ENCODE measurements at places on chromosomes 5 and 9.

DNA sequence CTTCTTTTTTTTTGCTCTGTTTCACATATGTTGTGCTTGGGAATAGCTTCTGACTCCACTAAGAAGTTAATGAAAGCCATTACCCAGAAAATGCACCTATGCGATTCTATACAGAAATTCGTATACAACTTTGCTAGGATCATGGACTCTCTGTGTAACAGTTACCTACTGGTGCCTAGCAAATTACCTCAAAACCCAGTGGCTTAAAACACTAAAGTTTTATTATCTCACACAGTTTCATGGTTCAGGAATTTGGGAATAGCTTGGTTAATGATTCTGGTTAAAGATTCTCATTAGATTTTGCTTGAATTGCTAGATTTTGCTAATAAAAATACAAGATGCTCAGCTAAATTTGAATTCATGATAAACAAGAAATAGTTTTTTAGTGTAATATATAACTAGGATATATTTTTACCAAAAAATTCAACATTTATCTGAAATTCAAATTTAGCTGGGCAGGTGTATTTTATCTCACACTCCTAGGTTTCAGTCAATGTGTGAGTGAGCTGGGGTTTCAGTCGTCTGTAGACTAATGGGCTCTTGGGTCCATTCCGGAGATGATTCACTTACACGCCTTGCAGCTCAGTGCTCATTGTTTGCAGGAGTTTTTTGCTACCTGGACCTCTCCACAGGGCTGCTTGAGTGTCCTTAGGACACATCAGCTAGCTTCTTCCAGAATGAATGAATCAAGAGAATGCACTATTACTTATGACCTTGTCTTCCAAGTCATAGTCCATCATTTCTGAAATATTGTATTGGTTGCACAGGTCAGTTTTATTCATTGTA lies 75.1 kb downstream of the MROH2B start:
- DNase-seq = no peak

DNA sequence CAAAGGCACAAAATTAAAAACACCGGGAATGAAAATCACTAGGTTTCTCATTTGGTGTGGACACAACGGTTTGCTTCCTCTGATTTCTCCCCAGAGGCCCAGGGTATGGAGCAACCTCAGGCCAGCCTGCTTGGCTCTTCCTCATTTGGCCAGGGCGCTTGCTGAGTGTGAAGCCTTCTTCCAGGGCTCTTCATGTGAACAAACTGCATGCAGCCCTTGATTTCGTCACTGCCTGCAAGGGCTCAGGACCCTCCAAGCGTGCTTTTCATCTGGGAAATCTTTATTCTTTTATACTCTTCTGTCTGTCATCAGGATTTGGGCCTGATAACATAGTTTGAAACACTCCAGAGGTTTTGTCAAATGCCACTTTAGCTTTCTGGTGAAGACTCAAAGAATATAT lies 122.6 kb upstream of the KLF4 start:
- DNase-seq = no peak

- DNase-seq = no peak
Measured at GRCh38 chr5:139660923-139661814, 13.0 kb downstream of the CXXC5 start.

- no peak for DNase-seq
Measured at GRCh38 chr5:15886156-15886555, 293.4 kb downstream of the MARCHF11 start.

DNA sequence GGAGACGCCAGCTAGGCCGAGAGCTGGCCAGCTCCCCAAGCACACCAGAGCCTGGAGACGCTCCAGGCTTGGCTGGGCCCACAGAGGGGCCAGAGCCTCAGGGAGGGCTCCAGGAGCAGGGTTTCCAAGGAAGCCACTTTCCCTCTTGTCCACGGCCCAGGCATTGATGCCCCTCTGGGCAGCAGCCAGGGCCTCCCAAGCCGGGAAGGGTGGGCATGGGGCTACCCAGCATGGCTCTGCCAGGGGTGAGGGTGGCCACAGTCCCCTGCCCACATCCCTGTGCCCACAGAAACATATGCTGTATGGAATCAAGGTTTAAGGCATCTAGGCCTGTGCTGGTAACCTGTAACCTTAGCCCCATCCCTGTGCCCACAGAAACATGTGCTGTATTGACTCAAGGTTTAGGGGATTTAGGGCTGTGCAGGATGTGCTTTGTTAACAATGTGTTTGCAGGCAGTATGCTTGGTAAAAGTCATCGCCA lies 1.5 kb upstream of the DPP7 start:
- no peak for DNase-seq

GRCh38 chr9:22129133-22129532 lies 120.0 kb upstream of the CDKN2B start:
- no peak for DNase-seq

GRCh38 chr5:137613554-137614265 lies 114.6 kb upstream of the SPOCK1 start:
- DNase-seq = no peak

DNA sequence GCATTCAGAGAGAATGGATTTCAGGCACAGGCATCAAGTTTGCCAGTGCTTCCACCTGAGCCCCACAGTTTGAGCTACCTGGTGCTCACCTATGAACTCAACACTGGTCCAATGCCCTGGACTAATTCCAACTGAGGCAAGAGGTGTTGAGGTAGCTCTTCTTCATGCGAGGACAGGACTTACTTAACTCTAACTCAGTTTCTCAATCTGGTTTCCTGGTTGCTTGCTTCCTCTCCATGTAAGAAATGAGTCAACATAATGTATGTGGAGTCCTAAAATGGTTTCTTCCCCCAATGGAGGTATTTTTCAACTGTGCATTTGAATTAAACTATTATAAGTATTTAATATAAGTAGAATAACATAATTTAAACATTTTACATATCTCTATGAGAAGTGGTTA lies 523.6 kb upstream of the DAB2 start:
- no peak for DNase-seq

GRCh38 chr5:102910240-102911226 lies 155.4 kb downstream of the PAM start:
- no peak for DNase-seq

DNA sequence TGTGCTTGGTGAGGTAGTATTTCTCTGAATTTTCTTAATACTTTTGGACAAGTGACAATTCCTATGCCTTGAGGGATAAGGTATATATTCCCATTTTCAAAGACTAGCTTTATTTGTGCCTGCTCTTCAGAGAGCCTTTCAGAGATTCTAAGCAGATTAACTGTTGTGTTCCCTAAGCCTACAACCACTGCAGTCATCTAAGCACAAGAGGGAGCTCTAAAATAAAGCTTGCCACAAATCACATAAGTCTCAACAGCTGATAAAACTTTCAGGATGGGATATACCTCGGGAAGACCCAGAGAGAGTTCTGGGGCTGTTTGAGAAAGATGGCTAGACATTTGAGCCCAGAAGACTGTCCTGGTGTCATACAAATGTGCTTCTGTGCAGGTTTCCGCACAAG lies 157.3 kb downstream of the CYLC2 start:
- DNase-seq = no peak

DNA sequence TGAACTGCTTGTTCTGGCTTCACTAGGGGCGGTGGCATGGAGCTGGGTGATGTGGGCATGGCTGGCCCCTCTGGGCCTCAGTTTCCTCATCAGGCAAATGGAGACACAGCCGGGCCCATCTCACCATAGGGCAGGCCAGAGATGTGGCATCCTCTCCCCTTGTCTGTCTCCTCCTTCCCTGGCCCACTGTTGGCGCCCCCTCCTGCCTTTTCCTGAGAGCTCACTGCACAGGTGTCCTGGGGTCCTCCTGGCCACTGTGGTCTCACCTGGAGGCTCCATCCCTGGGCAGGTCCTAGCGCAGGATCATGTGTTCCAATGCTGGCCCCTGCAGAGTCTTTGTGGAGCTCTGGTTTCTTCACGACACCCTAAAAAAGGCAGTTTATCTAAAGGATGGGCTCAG lies 53.5 kb downstream of the NEK6 start:
- no peak for DNase-seq

- DNase-seq = no peak
Measured at GRCh38 chr9:117126871-117127270, 288.0 kb downstream of the ASTN2 start.

DNA sequence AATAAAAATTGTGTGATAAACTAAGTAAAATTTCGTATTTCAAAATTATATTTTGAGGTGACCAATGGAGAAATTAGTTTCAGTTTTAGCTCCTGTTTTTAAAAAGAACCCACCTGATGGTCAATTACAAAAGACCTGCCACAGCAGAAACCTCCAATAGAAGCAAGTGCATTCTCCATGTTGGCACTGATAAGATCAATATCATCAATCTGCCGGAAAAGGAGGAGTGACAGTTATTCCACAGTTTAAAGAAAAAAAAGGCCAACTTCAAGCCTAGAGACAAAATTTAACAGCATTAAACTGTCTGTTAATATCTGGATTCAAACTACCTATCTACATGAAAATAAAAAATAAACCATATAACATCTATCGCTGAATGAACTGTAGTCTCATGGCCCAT lies 67.7 kb downstream of the SPTLC1 start:
- no peak for DNase-seq

DNA sequence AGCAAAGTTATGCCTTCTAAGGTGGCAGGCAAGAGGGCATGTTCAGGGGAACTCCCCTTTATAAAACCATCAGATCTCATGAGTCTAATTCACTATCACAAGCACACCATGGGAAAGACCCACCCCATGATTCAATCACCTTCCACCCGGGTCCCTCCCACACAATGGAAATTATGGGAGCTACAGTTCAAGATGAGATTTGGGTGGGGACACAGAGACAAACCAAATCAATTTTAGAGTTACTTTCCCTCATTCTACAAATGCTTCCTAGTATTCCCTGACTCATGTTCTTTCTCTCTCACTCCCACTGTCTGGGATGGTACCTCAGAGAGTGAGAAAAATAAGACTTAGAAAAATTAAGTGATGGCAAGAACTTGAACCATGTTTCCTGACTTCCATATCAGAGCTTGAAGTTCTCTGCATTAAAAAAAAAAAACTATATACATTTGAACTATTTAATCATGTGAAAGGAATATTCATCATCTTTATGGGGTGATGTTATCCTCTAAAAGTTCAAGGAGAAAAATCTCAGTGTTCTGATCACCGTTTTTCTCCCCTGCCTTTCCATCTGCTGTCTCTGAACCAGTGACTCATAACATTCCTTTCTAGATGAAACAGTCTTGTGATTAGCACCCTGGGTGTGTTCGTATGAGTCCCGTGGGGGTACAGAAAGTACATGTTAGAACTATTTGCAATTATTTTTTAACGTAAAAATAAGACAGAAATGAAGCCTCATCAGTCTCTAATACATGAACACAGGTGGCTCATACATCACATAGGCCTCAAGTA lies 282.9 kb downstream of the SLF1 start:
- no peak for DNase-seq

GRCh38 chr9:129761901-129762369 lies 9.1 kb upstream of the PTGES start:
- DNase-seq = no peak

DNA sequence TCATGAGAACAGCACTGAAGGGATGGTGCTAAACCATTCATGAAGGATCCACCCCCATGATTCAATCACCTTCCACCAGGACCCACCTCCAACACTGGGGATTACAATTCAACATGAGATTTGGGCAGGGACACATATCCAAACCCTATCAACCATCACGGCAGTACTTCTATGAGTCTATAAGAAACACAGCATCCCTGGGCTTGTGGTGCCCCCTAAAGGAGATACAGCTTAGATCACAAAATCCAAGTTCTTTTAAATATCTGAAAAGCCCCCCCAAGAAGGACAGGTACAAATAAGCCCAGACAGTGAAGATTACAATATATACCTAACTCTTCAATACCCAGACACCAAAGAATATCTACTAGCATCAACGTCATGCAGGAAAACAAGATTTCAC lies 233.7 kb upstream of the ADRA1B start:
- DNase-seq = no peak

- DNase-seq = no peak
Measured at GRCh38 chr5:112691758-112692157, 45.9 kb upstream of the APC start.

GRCh38 chr5:153256-153655 lies 38.0 kb upstream of the LRRC14B start:
- no peak for DNase-seq

GRCh38 chr9:113957821-113958341 lies 81.8 kb downstream of the ZNF618 start:
- no peak for DNase-seq

DNA sequence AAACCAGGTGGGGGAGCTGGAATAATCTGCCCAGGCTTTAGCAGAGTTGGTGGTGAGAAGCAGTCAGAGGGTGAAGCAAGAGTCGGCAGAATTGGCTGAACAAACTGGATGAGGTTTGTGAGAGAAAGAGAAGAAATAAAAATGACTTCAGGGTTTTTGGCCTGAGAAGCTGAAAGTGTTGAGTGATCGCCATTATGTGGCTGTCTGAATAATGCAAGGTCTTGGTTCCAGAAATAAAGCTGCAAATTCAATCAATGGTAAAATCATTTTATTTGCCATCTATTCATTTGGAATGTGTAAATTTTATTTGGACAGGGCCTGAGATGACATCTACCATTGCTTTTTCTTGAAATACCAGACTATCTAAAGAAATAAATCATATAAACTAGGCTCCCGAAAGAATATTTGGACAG lies 50.4 kb upstream of the DAB2 start:
- no peak for DNase-seq

All from activated T-helper 1 cell treated with Interleukin-2 at 50 U/mL for 16 hours (primary cell).